ENCODE measurements at places on chromosomes 6 and 20.

DNA sequence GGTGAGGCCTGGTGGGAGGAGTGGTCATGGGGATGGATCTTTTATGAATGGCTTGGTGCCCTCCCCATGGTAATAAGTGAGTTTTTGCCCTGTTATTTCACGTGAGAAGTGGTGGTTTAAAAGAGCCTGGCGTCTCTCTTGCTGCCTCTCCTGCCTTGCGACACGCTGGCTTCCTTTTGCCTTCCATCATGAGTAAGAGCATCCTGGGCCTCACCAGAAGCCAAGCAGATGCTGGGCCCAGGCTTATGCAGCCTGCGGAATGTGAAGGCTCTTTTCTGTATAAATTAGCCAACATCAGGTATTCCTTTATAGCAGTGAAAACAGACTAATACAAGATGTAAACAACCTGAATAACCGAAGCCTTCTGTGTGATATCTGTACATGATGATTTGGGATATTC, 27.6 kb downstream of the VTA1 start:
- DNase-seq = no peak

DNA sequence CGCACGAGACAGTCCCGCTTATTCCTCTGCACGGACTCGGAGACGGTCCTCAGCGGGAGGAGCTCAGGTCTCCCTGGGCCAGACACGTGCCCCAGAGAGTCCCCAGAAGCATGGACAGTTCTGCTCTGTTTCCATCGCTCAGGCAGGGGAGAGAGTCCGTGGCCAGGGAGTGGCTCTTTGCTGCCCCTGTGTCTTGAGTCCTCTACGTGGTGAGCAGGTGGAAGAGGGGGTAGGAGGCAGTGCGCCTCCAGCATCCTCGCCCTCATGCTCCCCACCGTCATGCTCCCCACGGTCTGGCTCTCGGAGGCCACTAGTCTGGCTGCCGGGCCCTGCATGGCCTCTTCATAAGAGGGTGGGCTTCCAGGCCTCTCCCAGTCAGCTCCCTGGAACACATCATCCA, 8.9 kb downstream of the TAGAP start:
- no peak for DNase-seq

DNA sequence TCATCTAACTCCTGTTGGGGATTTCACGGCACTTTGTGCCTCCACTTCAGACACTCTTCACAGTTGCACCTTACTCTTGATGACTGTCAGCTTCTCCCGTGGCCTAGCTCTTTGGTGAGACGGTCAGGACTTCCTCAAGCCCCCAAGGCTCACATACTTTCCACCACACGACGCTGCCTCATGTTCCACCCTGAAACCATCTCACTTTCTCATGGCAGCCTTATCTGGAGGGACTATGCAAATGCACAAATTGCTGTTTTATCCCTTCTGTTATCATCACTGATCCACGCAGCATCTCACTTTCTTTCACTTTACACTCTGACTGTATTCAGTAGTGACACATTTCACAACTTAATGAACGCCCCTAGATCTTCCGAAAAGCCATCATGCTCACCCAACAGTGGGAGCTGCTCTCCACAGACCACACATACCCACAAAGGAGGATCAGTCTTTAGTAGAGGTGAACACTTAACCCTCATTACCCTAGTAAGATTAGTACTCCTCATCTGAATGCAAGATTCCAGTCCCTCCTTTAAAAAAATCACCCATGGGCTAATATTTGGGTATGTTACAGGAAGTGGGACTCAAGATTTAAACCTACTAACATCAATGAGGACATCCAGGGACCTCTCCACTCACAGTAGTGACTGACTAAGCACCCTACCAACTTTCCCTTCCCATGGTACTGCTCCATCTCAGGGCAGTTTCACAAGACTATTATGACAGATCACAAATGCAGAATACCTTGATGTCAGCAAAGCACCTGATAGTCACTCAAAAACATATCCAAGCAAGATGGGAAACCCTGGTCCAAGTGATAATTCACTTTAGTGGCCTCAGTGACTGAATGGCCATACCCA, 35.4 kb downstream of the FYN start:
- no peak for DNase-seq

- peak; percentile 97 for DNase-seq
These were observed 124.6 kb upstream of the BTN3A2 start for GRCh38 chr6:26240157-26241032.

DNA sequence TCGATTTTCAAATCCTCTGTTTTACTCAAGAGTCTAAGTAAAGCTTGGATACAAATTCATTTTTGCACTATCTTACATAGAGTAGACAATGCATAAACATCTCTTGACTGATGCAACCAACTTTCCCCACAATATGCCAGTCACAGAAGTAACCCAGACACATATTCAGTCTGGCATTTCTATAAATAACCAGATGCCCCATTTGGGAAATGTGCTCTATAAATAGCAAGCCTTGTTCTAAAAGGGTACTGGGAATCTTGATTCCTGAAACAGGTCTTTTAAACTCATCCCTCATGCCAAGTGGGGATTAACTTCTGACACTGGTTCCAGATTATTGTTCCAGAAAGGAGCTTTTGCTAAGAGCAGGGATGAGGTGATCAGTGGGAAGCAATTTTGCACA, 411.7 kb downstream of the EPM2A start:
- DNase-seq = no peak

DNA sequence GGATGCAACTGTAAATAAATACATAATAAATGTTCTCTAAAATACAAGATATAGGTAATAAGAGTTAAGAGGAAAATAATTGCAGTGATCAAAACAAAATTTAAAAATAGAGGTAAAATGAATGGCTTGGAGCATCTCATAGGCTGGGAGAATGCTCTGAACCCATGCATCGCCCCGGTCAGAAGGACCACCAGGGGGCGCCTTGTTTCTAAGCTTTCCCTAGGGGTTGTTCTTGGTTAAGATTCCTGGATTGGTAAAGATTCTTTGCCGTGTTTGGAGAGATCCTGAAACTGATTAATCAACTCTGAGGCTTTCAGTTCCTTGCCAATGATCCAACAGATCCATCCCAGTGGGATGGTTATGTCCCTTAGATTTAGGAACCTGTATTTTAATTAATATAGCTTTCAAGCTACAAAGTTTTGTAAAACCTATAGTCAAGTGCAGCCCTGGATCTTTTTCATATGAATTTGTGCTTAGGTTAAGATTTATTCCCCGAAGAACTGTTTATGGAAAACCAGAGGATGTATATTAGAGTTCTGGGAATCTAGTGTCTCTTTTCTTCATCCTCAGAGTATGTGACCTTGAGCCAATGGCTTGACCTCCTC, 45.3 kb upstream of the PRELID3B start:
- DNase-seq = peak; percentile 60

- DNase-seq = no peak
These were observed 78.9 kb downstream of the ARHGAP18 start for GRCh38 chr6:129631070-129631469.

- DNase-seq = peak; percentile 98
These were observed 170.8 kb downstream of the BCAS1 start for GRCh38 chr20:53899351-53900167.

GRCh38 chr6:13195803-13196202, 132.5 kb downstream of the TBC1D7 start:
- no peak for DNase-seq

DNA sequence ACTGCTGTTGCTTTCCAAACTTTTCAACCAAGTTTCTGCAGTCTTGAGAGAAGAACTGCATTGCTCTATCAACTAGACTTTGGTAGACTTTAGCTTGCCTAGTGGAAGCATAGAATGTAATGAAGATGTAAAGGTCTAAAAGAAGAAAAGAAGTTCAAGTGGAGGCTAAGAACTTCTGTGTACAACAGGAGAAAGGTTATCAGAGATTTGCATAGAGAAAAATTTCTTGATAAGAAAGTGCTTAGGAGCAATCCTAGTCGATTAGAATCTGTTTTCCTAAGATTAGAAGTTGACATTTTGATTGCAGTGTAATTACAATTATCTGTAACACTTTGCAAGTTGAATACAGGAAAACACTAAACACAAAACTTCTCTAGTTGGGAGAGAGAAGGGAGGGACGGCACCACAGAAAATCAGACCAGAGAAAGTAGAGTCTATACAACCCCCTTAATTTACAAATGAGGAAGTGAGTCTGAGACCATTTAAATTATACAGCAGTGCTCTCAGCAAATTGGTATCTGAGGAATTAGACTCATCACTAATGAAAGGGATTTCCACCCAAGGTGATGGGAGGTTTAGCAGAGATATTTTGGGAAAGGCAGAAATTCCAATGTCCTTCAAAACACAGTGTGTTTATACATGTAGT, 194.3 kb upstream of the MARCKS start:
- no peak for DNase-seq
